ENCODE measurements at places on chromosomes 16 and 17. TPM values are rescaled to one million over a fixed set of nuclear protein-coding genes. Genes with fewer than 3 reads are reported as not detected.

PDE6G gene
- 2.7 TPM for total RNA-seq

FHOD1 gene
- 33.1 TPM for total RNA-seq

GAS2L2 gene
- 0.07 TPM for total RNA-seq

PRKCB gene
- total RNA-seq = 21.7 TPM

- DNase-seq = no peak
Measured at GRCh38 chr17:28895794-28896447, 1.6 kb downstream of the FLOT2 start.

- no peak for DNase-seq
Measured at GRCh38 chr16:84593825-84594724, 23.8 kb downstream of the COTL1 start.

DNA sequence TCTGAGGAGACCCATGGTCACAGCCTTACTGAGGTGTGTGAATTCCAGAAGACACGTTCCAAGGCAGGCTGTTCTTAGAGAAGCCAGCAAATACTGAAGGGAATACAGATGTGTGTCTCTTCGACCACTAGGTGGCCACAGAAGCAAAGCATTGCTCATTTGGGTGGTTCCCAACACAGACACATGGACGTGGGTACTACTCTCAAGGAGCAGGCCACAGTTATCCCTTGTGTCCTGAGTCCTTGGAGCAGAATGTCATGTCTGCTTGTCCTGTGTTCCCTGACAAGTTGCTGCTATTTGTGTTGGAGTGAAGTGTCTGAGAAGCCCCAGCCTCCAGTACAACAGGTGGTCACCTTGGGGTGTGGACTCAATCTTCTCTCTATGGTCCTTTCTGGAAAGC lies 30.3 kb downstream of the HMOX2 start:
- DNase-seq = peak; percentile 86

DNA sequence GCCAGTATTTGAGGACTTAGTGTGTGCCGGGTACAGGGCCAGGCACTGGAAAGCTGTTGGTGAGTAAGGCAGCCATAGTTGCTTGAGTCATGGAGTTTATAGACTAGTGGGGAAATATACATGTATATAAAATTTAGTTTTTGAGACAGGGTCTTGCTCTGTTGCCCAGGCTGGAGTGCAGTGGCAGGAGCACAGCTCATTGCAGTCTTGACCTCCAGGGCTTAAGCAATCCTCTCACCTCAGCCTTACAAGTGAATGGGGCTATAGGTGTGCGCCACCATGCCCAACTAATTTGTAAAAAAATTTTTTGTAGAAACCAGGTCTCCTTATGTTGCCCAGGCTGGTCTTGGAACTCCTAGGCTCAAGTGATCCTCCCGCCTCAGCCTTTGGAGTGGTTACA lies 2.4 kb downstream of the PDP2 start:
- DNase-seq = no peak

DNA sequence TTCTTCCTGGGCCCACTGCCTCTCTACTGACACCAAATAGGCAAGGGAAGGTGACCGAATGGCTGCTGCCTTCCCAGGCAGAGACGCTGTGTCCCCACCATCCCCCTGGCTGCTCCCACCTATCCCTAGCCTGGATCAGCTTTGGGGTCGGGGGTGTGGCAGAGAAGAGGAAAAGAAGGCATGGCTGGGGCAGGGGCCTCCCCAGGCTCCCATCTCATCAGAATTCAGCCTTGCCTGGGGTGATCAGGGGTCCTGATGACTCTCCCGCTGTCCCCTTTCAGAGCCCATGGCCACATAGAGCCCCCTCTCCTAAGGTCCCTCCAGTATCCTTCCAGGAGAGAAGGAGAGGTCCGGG lies 665 bp downstream of the PLXDC1 start:
- DNase-seq = no peak

GRCh38 chr16:35552763-35553162 lies 2093.4 kb downstream of the TP53TG3F start:
- DNase-seq = no peak

DNA sequence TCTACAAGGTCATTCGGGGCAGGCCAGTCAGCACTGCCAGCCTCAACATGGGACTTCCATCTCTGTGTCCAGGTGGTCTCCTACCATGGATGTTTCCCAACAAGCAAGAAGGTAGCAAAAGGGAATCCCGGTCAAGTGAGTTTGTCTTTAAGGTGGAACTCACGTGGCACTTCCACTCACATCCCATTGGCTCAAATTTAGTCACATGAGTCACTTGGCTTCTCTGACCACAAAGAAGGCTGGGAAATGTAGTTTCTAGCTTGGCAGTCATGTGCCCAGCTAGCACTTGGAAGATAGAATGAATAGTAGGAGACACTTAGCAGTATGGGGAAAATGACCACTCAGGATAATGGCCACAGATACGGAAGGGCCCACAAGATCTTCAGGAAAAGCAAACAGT lies 106.6 kb downstream of the AIPL1 start:
- peak; percentile 52 for DNase-seq

DNA sequence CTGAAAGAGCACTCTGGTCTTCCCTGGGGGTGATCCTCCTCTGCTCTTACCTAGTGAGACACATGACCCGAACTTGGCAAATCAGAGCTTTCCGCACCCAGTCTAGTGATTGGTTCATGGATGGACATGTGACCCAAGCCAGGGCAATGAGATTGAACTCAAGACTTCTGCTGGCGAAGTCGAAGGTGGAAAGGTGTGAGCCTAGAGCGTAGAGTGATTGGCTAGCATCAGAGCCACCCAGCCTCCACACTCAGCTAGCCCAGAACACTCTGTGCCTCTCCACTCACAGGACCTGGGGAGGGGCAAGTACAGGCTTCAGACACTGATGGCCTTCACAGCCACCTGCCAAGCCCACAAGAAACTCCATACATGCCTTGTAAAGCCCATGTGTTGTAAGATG lies 17.6 kb downstream of the ATPAF2 start:
- no peak for DNase-seq

DNA sequence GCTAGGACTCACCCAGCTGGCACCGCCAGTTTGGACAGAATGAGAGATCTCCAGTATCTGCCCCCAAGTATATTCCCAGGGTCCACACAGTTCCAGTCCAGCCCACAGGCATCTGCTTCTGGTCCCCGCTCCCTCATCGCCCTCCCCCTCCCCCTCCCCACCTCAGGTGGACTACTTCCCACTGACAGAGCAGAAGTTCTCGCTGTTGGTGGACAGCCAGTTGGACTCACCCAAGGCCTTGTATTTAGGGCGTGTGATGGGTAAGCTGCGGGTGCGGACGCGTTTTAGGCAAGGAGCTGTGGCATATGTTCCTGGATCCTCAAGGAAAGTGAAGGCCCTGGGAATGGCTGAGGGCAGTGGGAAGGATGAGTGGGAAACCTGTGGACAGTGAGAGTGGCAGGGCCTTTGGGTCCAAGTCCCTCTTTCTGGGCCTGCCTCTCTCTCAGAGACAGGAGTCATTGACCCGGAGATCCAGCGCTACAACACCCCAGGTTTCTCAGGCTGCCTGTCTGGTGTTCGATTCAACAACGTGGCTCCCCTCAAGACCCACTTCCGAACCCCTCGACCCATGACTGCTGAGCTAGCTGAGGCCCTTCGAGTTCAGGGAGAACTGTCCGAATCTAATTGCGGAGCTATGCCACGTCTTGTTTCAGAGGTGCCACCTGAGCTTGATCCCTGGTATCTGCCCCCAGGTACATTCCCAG lies 14.9 kb downstream of the CNTNAP1 start:
- no peak for DNase-seq

- DNase-seq = no peak
Measured at GRCh38 chr16:21703589-21704174, 39.9 kb downstream of the OTOA start.

DNA sequence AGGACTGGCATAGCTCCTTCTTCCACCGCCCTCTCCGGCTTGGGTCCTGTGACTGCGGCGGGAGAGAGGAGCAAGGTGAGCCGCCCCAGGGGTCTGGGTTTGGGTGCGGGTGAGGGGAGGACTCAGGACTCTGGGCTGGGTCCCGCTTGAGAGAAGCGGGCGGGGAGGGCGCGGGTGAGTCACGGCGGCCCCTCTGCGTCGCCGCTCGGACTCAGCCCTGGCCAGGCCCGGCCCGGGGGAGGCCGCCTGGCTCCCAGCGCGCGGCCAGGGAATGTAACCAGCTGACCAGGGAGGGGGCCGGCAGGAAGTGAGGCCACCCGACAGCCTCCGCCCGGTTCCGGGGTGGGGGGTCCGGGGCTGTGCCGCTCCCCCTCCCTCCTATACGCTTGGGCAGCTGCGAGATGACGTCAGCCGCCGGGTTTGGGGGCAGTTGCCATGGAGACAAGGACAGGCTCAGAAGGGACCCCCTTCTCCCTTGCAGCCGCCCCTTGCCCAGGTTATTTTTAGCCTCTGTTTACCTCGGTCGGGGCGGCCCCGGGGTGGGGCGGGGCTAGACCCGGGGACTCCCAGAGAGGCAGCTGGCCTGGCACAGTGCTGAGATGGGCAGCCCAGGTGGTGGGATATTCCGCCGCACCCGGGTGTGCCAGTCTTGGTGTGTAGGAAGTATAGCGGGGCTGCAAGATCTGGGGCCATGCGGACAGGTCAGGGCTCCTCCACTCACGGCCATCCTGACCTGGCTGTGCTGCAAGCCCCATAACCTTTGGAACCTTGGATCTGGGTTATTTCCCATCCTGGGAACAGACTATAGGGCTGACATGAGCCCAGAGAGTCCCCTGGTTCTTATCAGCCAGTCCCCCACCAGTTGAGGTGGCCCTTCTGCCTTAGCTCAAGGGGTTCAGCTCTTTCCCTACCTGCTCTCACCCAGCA lies 1.6 kb downstream of the RIPOR1 start:
- no peak for DNase-seq

GRCh38 chr16:79653373-79653891 lies 52.9 kb upstream of the MAF start:
- no peak for DNase-seq

DNA sequence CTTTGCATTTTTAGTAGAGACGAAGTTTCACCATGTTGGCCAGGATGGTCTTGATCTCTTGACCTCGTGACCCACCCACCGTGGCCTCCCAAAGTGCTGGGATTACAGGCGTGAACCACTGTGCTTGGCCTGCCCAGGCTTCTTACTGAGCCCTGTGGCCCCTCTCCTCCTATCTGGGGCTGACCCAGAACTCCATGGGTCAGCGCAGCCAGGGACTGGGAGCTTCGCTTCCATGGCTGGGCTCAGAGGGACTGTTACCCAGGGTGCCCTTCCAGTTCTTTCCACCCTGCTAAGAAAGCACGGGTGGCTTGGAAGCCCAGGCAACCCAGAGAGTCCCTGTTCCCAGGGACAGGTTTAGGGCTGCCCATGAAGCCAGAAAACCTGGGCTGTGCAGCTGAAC lies 28.2 kb downstream of the SHISA6 start:
- DNase-seq = no peak
